ENCODE measurements at places on chromosomes 16 and 17.

- DNase-seq: no peak
These were observed 24.2 kb downstream of the SLC12A3 start for GRCh38 chr16:56889206-56889605.

DNA sequence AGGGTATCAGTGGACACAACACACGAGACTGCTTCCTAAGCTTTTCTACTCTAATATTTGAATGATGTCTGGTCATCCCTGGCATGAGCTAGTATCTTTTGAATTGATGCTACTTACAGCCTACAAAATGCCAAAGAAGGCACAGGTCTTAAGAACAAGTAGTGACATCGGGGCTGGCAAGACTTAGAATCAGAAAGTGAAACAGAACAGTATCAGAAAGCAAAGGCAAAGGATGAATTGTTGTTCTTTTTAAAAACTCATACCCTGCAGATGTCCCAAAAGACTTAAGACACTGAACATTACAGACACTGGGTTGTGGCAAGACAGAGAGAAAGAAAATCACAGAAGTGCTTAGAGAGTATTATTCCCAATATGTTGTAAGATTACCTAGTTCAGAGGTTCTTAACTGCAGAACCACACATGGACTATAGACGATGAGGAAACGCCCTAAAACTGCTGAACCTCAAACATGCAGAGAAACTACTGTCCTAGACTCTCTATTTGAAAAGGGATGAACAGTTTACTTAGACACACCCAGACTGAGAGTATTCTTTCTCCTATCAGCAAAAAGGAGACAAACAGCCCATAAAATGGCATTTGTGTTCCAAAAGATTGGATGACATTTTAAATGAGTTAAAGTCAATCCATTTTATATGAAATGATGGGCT lies 12.5 kb downstream of the ZNF19 start:
- DNase-seq: no peak

DNA sequence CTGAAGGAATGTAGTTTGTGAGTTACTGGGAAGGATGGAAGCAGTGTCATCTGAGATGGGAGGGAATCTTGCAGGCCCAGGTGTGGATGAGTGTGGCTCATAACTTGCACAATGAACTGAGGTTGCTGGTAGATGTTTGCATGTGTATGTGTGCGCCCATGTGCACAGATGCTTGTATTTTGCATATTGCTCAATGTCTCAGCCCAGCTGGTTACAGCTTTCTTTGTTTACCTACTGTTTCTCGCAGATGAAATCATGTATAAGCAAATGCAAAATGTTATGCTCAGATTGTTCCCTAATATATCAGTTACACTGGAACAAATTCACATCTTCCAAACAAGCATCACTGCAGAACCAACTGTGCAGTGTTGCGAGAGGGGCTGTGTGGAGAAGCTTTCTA lies 452.2 kb upstream of the EEF2KMT start:
- DNase-seq: no peak

DNA sequence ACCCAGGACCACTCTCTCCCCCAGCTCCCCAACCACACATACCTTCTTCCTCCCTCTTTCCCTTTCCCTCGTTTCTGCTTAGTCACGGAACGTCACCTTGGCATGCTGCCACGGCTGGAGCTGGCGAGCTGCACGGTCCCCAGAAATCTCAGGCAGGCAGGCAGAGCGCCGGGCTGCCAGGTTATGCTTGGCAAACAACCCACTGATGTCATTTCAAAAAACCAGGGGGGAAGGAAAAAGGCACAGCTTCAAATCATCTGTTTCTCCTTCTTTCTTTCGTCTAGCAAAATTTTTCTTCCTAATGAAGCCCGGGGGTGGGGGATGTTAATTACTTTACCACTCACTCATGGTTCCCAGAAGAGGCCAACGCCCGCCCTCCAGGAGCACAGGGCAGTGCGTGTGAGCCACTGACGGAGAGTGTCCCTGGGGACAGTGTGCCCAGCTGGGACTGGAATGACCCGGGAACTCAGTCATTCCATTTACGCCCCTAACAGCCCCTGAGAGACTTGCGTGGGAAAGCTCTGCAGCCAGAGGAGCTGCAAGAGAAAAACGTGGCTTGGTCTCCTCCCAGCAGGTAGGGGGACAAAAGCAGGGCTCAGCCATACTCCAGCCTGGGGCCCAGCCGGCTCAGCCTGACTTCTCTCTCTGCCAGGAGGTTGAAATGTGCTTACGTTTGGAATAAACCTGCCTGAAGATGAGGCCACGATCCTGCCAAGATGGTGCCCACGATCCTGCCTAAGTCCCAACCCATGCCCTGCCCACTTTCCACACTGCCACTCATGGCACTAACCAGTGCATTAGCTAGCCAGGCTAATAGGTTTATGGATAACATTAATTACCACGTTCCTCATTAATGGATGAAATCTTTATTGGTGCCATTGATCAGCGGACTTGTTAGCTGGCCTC lies 198.9 kb downstream of the ZFHX3 start:
- DNase-seq: peak; percentile 53

- no peak for DNase-seq
These were observed 6.9 kb upstream of the KCNG4 start for GRCh38 chr16:84246679-84247077.

GRCh38 chr17:57349541-57350247 lies 93.4 kb downstream of the MSI2 start:
- no peak for DNase-seq

DNA sequence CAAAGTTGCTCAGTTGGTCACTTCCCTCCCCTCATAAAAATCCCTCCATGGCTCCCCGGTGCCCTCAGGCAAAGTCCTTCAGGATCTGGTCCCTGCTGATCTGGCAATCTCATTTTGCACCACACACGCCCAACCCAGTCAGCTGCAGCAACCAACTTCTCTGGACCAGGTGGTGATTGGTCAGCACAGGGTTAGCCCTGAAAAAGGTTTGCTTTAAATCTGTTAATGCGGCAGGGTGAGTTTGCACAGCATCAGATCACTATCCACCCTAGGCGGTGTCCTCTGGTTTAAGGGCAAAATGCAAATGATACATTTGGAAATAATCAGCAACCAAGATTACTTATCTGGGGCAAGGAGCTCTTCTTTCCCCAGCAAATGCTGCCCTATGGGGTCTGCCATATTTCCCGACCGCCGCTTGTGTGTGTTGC lies 42.9 kb upstream of the TNRC6C start:
- DNase-seq: no peak

GRCh38 chr17:56896217-56896967 lies 17.5 kb downstream of the TRIM25 start:
- DNase-seq: no peak

GRCh38 chr17:78450696-78451345 lies 72.4 kb downstream of the PGS1 start:
- DNase-seq: no peak

DNA sequence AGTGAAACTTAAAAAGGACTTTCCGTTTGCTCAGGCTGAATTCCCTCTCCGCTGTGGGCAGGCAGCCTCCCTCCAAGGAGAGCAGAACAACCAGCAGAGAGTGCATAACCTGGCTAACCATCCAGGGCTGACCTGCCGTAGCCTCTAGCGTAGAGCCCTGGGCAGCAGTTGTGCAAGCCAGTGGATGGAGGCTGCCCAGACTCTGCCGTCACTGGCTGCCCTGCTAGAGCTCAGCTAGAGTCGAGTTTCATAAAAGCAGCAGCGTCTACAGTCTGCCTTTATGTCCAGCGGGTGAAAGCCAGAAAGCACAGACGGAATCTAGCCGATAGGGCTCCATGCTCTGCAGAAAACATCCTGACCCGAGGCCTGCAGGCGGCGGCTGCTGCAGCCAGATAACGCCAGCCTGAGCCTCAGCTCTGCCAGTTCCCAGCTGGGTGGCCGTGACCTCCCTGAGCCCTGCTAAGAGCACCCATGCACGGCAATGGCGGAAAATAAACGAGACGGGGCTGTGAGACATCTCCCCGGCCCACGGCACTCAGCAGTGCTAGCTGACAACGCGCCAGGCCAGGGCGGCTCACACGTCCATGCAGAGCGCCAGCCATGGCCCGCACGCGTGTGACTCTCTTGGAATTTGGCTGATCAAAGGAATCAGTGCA lies 231.3 kb downstream of the ENGASE start:
- peak; percentile 46 for DNase-seq

- no peak for DNase-seq
These were observed 10.9 kb upstream of the HS3ST6 start for GRCh38 chr16:1929105-1929504.

DNA sequence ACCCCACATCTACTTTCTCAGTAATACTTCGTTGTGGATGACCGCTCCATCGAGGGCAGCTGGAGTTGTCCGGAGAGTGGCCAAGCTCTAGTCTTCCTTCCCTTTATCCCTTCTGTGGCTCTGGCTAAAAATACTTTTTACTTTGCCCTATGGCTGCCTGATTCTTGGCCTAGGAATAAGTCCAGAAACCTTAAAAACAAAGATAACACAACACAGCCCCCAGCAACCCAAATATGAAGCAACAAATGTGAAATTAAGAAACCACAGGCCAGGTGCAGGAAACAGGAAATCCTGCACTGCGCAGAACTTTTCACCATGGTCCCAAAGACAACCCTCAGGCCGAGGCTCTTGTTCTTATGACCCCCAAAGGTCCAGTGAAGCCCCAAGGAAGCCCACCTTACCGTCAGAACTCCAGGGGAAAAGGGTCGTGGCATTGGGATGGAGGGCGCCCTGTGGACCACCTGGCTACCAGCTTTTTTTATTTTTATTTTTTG lies 26.0 kb downstream of the TK2 start:
- DNase-seq: no peak

- no peak for DNase-seq
These were observed 33.7 kb downstream of the RGS9 start for GRCh38 chr17:65170839-65171238.

DNA sequence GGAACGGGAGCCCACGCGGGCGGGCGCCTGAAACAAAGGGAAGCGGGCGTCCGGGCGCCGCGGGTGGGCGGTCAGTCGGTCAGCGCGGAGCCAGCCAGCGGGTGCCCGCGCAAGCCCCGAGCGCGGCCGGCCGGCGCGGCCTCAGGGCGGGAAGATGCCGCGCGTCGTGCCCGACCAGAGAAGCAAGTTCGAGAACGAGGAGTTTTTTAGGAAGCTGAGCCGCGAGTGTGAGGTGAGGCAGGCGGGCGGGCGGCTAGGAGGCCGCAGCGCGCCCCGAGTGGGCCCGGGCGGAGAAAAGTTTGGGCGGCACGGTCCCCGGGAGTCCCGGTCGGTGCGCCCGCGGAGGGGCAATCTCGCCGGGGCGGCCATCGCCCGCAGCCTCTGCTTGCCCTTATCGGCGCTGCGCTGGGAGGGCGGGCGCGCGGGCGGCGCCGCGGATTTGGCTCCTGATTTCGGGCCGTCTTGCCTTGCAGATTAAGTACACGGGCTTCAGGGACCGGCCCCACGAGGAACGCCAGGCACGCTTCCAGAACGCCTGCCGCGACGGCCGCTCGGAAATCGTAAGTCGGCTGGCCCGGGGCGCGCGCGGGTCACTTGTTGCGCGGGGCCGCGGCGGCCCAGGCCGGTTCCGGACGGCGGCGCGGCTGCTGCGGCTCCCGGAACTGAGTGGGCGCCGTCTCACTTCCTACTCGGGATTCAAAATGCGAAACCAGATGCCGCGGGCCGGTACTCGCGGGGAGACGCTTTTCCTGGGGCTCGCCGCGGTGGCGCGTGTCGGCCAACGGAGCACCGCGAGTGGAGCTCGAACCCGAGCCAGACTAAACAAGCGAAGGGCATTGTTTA lies 526 bp downstream of the CBFB start:
- DNase-seq: peak; percentile 58

GRCh38 chr16:30365200-30365599 lies 5.1 kb downstream of the TBC1D10B start:
- DNase-seq: no peak

- no peak for DNase-seq
These were observed 55.7 kb downstream of the TOX3 start for GRCh38 chr16:52491216-52491615.

DNA sequence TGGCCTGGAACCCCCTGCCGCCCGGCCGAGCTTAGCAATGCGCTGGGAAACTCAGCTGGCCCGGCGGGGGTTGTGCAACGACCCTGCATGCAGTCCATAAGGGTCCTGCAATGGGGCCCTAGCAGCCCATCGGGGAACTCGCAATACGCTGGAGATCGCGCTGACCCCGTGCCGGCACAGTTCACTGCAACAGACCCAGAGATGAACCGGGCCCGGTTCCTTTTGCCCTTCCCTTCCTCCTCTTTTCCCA lies 375 bp downstream of the SLC25A11 start:
- DNase-seq: peak; percentile 54

- DNase-seq: no peak
These were observed 631 bp downstream of the RETREG3 start for GRCh38 chr17:42608305-42609181.
